NCI-H2081 (cell line): ENCODE measurements at places on chromosomes 1 and 21.

DNA sequence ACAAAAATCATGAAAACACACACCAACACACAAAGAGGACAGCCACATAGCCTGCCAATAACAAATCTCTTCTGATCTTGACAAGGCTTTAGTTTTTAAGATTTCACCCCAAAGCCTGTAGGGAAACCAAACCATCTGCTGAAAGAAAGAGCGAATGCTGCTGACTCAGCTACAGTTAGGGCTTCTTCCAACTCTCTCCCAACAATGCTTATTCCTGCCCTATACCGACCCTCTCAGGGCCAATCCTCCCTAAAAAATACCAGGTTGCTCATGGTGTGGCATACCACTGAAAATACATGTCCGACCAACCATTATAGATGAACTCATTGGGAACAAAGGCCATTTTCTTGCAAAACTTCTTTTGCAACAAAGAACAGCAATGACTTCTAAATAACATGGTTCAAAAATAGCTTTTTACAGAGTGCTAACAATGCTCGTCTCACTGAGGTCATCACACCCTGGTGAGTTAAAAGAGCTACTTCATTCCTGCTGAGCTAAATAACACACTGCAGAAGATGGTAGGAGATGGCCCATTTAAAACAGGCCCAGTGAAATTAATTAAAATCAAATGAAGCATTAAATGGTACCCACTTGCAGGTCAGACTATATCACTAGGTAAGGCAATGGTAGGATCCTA lies 86.1 kb downstream of the KIAA0319L start:
- peak; percentile 28 for DNase-seq

GRCh38 chr1:243397613-243398321 lies 141.9 kb downstream of the SDCCAG8 start:
- no peak for DNase-seq

DNA sequence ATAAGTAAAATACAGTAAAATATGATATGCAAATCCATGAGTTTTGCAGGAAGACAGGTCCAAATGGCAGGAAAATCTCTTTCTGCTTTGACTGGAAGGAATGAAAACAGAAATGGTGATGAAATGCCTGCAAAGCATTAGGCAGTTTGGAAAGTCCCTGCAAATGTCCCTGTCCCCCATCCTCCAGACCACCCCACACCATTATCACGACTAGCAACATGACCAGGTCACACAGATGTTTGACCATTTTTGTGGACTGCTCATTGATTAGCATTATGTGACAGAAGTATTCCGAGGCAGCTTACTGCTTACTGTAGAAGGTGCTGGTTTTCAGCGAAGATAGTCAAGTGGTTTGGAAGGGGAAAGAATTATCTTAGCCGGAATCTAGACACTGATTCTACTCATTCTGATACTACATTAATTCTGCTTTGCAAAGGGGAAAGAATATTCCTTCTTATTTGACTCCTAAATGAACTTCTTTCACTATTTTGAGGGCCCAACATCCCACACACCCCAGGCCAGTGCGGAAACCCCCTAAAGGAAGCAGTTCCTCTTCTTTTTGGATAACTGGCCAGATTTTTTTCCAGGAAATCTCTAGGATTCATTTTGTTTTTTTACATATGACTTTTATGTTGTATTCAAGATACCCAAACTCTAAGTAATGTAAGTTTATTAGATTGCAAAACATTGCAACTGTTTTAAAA lies 9.5 kb upstream of the CR2 start:
- no peak for DNase-seq

GRCh38 chr1:48955774-48956173 lies 179.1 kb upstream of the BEND5 start:
- no peak for DNase-seq

GRCh38 chr1:203091761-203092330 lies 6.0 kb upstream of the MYOG start:
- no peak for DNase-seq

GRCh38 chr21:42468491-42469131 lies 27.4 kb downstream of the RSPH1 start:
- no peak for DNase-seq

DNA sequence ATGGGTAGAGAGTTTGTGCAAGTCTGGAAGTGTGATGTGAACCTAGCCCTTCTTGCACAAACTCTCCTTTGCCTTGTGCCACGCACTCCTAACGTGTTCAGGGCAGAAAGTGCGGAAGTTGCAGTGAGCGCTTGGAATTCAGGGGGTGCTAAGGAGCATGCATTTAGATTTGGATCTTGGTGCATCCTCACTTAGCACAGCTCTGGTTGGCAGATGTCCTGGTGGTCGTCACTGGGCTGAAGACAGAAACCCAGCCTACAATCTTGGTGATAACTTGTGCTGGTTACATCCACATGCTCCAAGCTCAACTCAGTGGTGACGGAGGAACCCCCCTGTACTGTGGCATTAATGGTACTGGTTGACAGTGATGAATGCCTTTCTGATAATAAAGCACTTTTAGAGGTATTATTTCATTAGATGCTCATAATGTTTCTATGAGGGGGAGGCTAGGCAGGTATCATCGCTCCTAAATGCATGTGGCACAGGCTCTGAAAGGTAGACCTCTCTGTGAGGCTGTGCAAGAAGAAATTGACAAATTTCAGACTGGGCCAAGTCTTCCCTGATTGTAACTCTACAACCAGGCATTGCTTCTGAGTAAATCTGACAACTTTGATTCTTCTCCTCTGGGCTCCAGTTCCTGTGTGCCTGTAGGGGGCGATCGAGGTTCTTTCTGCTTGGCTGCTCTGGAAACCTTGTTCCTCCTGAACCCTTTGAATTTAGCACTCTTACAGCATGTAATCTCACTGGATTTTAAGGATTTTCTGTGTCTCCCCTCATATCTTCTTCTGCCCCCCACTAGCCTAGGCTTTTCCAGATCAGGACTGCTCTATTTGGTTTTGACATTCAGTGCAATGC lies 40.6 kb downstream of the MAPKAPK2 start:
- DNase-seq, result no peak

DNA sequence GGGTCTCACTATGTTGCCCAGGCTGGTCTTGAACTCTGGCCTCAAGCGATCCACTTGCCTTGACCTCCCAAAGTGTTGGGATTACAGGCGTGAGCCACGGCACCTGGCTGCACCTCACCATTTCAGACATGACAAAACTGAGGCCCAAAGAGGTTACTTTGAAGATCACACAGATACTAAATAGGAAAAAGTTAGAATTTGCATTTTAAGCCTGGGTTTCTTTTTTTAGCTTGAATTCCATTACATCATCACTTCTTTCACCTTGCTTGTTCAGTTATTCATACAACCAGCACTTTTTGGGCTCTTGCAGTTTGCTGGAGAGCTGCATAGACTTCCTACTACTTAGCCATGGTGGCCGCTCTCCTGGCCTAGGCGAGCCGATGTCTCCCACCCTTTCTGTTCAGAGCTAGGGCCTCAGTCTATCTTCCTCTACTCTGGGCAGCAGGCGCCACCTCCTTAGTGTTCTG lies 16.3 kb upstream of the CD2 start:
- no peak for DNase-seq

GRCh38 chr1:40273547-40274166 lies 15.6 kb downstream of the ZMPSTE24 start:
- no peak for DNase-seq

DNA sequence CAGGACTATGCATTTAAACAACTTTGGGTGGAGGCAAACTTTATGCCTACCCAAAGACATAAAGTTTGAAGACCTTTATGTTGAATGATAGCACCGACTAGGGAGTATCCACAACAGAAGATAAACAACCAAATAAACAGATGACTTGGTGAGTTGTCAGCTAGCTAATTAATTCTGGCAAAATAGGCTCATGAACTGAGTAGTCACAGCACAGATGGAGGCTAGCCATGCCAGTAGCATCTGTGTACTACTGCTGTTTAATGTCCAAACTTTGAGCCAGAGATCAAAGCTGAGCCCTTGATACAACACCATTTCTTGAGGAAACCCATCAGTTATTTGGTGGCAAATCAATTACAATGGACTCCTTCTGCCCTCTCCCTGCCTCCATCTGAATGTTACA lies 40.3 kb upstream of the CCDC190 start:
- no peak for DNase-seq

GRCh38 chr1:198498881-198499280 lies 41.6 kb downstream of the ATP6V1G3 start:
- DNase-seq, result no peak

GRCh38 chr21:14215971-14216641 lies at the start of gene RBM11:
Gene RBM11, plus strand, starts transcription at chr21:14216157. Its CDS starts 30 bp downstream, at chr21:14216187.
- peak; percentile 58 for DNase-seq

DNA sequence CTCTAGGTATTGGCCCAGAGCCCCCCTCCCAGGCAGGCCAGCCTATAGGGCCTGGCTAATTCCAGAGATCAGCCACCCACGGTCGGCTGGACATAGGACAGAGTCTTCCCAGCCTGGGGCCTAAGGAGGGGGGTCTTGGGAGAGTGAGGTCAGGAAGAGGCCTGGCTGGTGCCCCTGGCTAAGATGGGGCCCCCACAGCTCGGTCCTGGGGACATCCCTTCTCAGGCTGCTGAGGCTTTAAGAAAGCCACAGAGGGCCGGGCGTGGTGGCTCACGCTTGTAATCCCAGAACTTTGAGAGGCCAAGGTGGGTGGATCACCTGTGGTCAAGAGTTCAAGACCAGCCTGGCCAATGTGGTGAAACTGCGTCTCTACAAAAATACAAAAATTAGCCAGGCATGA lies 2.5 kb downstream of the C1orf167 start:
- DNase-seq, result no peak

- no peak for DNase-seq
These were observed 200.3 kb upstream of the FOXD3 start for GRCh38 chr1:63122079-63122478.

GRCh38 chr1:87325982-87326738 lies 2.5 kb upstream of the LMO4 start:
- DNase-seq, result peak; percentile 78

DNA sequence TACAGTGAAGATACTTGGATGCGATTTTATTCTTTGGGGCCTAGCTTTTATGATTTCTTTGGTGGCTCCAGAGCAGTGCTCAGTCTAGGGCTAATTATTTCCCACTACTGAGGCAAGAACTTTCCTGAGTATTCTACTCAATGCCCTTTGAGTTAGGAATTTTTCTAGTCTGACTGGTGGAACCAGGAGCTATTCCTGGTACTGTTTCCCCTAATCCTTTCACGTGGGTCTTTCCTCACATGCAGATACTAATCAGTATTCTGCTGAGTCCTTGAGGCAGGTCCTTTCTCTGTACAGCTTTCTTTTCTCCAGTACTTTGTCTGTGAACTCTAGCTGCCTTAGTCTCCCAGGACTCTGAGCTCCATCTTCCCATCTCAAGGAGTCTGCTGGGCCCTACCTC lies 76.7 kb downstream of the TRIM11 start:
- DNase-seq, result no peak

GRCh38 chr1:59971464-59971911 lies 44.9 kb upstream of the CYP2J2 start:
- peak; percentile 76 for DNase-seq

- no peak for DNase-seq
These were observed 57.5 kb upstream of the PLPPR5 start for GRCh38 chr1:99062192-99062591.

DNA sequence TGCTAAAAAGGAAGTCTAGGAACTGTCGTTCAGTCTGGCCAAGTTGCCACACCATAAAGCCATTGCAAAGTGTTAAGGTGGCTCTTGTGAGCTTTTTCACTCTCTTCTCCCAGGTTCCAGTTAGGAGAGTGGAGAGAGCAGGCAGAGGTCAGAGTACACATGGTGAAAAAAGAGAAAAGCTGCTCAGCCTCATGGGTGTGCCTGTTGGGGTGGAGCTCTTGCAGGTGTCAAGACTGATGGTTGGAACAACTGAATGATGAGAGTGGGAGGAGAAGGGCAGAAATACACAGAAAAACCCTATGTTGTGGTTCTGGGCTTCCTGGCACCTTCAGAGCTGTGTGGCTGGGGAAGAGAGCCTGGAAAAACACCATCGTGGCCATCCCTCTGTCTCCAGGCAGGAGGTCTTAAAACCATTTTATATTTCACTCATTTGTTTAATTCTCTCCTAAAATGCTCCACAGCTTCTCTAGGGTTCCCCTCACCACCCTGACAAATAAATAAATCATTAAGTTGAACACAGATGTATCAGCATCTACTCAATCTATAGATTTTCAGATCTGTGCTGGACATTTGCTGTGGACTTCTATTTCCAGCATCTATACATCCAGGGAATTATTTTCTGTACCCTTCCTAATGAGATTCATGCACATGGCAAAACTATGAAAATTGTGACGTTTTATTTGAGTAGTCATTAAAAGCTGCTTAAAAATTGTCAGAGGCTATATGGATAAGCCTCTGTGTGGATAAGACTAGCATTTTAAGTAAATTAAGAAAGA lies 17.5 kb downstream of the UBASH3A start:
- DNase-seq, result no peak
